ENCODE measurements at places on chromosomes 11 and 22.

GRCh38 chr11:43419460-43419859, 60.7 kb downstream of the TTC17 start:
- DNase-seq, result peak; percentile 45

GRCh38 chr11:126113963-126114362, 51.3 kb upstream of the CDON start:
- no peak for DNase-seq

DNA sequence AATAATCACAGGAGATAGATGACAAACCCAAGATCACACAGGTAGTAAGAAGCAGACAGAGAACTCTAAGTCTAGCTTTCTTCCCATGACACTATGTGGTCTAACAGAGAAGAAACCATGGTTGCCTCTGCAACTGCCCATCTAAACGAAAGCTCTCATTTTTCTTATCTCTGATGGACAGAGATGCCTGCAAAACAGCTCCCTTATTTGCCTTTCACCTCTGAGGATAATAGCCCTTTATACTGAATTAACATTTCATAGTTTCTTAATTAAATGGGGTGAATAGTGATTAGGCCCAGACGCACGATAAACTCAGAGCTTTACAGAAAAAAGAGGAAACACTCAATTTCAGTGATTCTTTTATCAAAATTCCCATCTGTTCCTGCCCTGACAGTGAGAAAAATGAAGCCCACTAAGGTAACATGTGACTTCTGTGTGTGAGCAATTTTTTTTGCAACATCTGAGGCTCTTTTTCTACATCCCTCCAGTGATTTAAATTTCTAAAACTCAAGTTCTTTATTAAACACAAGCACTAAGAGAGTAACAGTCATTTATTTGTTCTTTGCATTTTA, 24.6 kb downstream of the OR2AG2 start:
- DNase-seq, result no peak

- DNase-seq, result no peak
These were observed 23.2 kb upstream of the LMO1 start for GRCh38 chr11:8286886-8287285.

- no peak for DNase-seq
These were observed 62.2 kb downstream of the MICAL3 start for GRCh38 chr22:17962168-17962567.

DNA sequence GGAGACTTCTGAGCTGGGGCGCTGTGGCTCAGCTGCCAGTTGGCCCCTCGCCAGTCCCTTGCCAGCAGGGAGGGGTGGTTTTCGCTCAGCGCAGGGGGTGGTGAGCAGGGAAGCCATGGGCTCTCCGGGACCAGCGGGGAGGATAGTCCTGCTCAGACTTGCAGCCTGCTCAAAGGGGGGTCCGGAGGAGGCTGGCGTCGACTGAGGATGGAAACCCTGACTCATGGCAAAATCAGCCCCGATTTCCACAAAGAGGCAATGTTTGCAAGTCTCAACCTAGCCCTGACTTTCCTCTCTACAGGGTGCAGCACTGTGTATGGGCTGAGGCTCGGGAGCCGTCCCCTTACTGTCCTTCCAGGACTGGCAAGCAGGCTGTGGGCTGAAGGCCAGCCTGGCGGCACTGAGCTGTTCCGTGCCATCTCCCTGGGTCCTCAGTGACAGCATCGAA, 35.1 kb downstream of the FBLN1 start:
- peak; percentile 83 for DNase-seq

DNA sequence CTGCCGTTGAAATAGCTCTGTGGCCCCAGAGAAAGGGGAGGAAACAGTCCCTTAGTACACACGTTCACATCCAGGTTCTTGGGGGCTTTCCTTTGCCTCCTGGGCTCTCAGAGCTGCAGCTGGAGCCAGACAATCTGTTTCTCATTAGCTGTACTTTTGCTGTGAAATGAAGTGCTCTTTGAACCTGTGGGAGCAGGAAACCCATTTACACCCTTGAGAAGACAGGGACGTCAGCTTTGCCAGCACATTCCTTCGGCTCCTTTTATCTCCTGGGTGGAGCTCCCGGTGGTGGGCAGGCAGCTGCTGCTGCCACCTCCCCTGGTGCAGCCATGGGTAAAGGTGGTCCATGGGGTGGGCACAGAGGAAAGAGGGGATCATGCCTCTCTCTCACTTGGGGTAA, 80.6 kb upstream of the TIMP3 start:
- peak; percentile 35 for DNase-seq

DNA sequence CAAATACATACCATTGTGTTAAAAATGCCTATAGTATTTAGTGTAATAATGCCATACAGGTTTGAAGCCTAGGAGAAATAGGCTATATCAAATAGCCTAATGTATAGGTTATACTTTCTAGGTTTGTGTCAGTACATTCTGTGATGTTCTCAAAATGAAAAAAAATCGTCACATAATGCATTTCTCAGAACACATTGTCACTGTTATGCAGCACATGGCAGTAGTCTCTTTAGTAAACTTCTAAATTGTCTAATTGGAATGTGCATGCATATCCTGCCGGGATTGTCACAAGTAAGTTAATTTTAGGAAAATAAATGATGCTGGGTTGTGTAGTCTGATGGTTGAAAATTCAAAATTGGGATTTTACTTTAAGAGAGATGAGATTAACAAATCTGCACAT, 920.1 kb upstream of the CNTN5 start:
- DNase-seq, result no peak

- no peak for DNase-seq
These were observed 82.1 kb downstream of the KCNQ1 start for GRCh38 chr11:2526808-2527381.

DNA sequence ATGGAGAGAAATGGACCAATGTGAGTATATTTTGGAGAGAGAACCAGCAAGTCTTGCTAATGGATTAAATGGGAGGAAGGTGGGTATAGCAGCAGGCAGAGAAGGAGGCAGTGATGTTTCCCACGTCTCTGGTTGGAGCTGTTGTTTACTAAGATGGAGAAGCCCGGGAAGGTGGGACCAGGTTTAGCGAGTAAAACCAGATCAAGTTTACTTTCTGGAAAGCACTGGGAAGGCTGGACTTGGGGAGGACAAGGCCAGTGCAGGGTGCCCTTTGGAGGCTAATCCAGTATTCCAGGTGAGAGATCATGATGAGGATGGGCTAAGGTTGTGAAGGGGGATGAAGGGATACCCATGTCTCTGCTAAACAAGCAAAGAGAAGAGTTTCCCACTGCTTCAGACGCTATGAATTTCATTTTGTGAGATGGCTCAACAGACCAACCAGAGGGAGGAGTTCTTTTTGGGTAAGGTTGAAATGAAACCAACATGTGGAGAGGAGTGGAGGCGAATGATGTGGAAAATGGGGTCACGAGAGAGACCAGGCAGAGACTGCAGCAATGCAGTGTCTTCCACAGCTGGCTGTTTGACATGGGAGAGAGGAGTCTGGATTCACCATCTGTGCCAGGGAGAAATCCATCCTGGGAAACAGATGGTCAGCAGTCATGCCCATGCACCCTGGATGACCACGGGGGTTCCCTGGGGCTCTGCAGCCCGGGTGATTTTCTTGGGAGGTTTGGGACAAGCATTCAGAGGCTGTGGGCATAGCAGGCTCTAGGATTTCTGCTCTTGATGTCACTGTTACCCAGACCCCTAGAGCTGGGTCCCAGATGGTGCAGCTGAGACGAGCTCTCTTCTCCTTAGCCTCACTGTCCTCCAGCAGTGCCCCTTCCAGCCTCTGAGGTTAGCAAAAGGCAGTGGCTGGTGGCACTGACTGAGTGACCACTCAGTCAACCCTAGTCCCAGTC, 24.9 kb downstream of the COMMD9 start:
- DNase-seq, result no peak

DNA sequence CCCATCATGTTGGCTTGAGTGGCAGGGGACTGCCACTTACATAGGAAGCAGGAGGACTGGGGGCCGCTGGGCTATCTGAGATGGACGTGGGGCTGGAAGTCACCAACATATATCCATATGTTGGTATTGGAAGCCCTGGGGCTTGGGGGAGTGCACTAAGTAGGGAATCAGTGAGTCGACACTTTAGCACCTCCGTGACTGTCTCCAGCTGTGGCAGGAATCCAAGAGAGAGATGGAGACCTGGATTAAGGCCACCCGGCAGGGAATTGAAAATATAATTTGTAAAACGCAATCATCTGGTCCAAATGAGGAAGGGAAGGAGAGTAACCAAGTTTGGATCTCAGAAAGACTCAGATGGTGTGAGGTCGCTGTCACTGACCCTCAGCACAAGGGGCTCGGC, 68.4 kb downstream of the ELFN2 start:
- no peak for DNase-seq

DNA sequence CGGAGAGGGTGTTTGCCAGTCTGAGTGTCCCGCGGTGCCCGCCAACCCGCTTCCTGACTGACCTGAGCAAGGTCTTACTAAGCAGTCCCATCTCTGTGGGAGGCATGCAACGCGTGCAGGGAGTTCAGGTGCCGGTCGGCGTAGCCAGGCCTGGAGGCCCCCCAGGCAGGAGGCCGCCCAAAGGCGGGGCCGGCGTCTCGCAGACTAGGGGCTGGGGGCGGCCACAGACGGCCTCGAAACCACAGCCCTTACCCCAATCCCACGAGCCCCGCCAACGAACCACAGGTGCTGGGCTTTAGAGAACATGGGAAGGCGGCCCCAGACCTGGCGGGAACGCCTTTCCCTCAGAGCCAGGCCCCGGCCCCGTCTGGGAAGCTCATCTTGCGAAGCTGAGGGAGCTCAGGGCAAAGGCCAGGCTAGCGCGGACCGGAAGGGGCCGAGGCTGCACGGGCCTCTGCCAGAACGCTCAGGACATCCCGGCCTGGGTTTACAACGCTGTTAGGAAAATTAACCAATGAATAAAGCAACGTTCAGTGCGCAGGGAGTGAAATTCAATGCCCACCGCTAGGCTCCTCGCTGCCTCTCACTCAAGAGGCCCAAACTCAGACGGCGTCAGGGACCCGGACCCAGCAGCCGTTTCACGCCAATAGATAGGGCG, 2.1 kb upstream of the MTFP1 start:
- no peak for DNase-seq

GRCh38 chr22:29359469-29359868, 28.9 kb downstream of the AP1B1 start:
- peak; percentile 51 for DNase-seq

DNA sequence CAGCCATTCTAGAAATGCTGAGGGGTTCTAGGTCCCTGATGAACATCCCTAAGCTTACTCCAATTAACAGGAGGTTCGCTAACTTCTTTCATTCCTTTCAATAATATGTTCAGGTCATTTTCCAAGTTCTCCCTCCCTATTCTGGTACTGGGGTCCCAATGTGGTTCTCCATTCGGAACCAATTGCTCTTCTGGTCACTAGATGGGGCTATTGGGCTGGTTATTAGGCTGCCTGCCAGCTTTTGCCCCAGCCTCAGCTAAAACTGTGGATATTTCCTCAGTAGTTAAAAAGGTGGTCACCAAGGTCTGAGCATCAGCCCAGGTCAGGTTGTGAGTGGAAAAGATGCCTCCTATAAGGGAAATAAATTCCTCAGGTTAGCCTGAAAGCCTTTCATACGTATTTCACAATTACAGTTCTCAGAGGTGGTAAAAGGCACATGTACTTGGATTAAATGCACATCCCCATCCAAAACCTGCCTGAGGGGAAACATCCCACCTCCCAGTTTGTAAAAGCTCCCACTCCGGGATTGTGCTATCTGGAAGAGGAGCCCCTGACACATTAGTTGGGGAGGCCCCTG, 161.1 kb upstream of the CCDC179 start:
- peak; percentile 21 for DNase-seq

DNA sequence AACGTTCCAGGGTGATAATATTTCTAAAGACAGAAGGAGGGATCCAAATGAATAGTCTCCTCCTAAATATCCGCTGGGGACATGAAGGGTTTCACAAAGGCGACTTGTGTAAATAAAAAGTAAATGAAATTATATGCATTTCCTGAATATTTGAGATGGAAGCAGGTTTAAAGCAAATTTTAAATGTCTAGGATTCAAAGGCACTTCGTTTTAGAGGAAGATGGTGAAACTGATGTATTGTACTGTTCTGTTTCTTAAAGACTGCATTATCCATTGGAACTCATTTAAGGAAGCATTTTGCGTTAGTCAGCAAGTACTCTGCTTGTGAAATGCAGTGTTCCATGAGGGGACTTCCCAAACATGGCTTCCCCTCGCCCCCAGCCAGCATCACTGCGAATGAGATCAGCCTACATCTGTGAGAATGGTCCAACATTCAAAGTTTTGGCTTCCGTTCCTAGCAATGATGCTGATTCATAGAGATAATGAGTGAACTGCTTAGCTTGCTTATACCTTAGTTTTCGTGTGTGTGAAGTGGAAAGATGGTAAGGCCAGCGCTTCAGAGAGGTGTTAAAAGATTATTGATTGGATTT, 1.5 kb downstream of the RAB39A start:
- DNase-seq, result no peak

- no peak for DNase-seq
These were observed 140.0 kb downstream of the ADAMTS15 start for GRCh38 chr11:130588471-130588870.

DNA sequence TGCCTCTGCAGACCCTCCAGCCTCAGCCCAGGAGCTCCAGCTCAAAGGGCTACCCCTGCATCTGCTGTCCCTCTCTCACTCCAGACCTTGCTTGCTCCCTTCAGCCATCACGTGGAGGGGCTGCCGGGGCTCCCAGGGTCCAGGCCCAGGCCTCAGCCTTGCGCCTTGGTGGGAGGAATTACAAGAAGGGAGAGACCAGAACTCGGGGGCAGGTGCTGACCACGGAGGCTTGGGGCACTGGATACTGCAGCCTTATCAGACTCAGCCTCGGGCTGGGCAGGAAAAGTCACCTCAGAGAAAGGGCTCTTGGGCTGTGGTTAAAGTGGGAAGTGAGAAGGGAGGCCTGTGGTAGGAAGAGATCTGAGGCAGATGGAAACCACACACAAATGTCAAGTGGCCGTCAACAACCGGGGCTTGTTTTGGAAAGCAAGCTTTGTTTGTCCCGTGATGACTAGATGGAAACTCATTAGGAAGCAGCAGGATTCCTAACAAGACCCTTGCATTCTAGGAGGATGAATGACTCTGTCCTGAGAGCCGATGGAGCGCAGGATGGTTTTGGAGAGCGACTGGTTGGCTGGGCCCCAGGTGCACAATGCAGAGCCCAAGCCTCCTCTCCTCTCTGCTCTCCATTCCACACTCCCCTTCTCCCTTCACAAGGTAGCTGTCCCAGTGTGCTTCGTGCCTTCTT, 1321.7 kb downstream of the TBC1D22A start:
- no peak for DNase-seq

DNA sequence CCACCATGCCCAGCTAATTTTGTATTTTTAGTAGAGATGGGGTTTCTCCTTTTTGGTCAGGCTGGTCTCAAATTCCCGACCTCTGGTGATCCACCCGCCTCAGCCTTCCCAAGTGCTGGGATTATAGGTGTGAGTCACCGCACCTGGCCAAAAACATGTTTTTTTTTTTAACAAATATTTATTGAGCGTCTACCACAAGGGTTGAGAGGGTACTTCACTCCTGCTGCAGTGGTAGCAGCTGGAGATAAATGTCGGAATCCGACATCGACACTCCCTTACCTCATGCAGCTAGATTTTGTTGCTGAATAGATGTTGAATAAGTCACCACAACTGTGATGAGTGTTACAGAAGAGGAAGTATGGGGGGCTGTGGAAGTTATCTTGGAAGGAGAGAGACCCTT, 971 bp downstream of the DNAJB13 start:
- peak; percentile 56 for DNase-seq

GRCh38 chr11:58047818-58048217, 17.1 kb downstream of the OR6Q1 start:
- no peak for DNase-seq

GRCh38 chr22:34019190-34019845, 99.0 kb upstream of the LARGE1 start:
- no peak for DNase-seq
